ENCODE measurements at places on chromosomes 2 and 18. TPM values are rescaled to one million over a fixed set of nuclear protein-coding genes. Genes with fewer than 3 reads are reported as not detected.

Gene DSG4
- not detected for total RNA-seq

Gene SCN7A
- not detected for total RNA-seq

Gene ANKRD29
- total RNA-seq, result 5.2 TPM

Gene TMEM182
- 0.48 TPM for total RNA-seq

Gene MAPRE3
- total RNA-seq, result 1.5 TPM

Gene SERPINB12
- total RNA-seq, result not detected

Gene CD226
- total RNA-seq, result under 0.01 TPM

Gene ROCK1
- 38.2 TPM for total RNA-seq

Gene RNPEPL1
- total RNA-seq, result 27.5 TPM

Gene SPATA3
- not detected for total RNA-seq

Gene ENOSF1
- 21.9 TPM for total RNA-seq

Gene TUBA3D
- total RNA-seq, result not detected

Gene ABCG5
- total RNA-seq, result not detected

Gene MARCO
- total RNA-seq, result not detected

Gene PROC
- total RNA-seq, result not detected

Gene VWA3B
- total RNA-seq, result not detected

Gene IL36B
- total RNA-seq, result not detected

Gene SFT2D3
- total RNA-seq, result 5.2 TPM

Gene CHCHD5
- total RNA-seq, result 8.5 TPM

Gene APOB
- 0.10 TPM for total RNA-seq

Gene COL4A3
- not detected for total RNA-seq

Gene BCL2
- total RNA-seq, result 0.98 TPM

Gene RTP5
- not detected for total RNA-seq

Gene RGPD4
- not detected for total RNA-seq

Gene ZNF521
- total RNA-seq, result 324 TPM

Gene MAB21L4
- not detected for total RNA-seq

Gene OTX1
- not detected for total RNA-seq

Gene SLC23A3
- total RNA-seq, result 2.6 TPM

Gene FOXI3
- not detected for total RNA-seq

Gene CNTNAP5
- not detected for total RNA-seq

Gene IL1RN
- not detected for total RNA-seq

Gene DCC
- total RNA-seq, result not detected

Gene EPG5
- 28.8 TPM for total RNA-seq
